ENCODE measurements at places on chromosomes 3 and 15.

GRCh38 chr15:84057714-84058331 is 177.8 kb upstream of the GOLGA6L4 start:
- no peak for DNase-seq

DNA sequence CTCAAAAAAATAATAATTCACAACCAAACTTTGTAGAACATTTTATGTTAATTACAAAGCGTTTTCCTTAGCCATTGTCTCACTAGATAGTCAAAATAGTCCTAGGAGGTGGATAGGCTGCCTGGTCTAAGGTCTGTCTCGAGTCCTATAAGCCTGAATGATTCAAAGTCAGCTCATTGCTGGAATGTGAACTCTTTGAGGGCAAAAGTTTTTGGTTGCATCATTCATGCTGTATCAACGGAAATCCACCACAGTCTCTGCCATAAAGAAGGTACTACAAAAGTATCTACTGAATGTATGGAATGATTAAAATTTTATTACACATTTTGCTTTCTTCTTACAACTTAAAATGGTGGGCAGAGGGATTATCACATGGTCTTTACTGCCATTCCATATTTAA is 387.3 kb upstream of the RARB start:
- DNase-seq: no peak

GRCh38 chr3:108073764-108074431 is 16.9 kb downstream of the CD47 start:
- DNase-seq: no peak

DNA sequence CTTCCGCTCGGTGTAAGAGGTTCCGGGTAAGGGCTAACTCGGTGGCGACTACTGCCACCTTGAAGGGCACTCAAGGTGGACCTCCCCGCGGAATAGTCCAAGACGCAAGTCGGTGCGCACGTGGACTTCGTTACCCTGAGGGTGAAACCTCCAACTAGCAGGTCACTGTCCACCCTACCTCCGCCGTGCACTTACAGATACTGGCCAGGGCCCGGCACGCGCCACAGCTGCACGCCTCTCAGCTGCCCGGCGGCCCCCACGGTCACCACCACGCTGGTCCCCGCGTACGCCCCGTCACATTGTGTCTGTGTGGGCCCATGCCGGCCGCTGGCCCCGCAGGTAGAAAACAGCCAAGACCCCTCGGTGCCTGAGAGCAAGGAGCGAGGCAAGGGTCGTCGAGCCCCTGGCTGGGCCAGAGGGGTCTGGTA is 1.1 kb downstream of the LTK start:
- DNase-seq: no peak

GRCh38 chr3:198030125-198030524 is 70.1 kb downstream of the LMLN start:
- no peak for DNase-seq

- no peak for DNase-seq
Observed at GRCh38 chr3:29141197-29141917, 139.5 kb upstream of the RBMS3 start.

GRCh38 chr15:67195305-67195704 is 59.2 kb downstream of the AAGAB start:
- DNase-seq: no peak

- no peak for DNase-seq
Observed at GRCh38 chr3:99902091-99902490, 84.4 kb downstream of the CMSS1 start.

DNA sequence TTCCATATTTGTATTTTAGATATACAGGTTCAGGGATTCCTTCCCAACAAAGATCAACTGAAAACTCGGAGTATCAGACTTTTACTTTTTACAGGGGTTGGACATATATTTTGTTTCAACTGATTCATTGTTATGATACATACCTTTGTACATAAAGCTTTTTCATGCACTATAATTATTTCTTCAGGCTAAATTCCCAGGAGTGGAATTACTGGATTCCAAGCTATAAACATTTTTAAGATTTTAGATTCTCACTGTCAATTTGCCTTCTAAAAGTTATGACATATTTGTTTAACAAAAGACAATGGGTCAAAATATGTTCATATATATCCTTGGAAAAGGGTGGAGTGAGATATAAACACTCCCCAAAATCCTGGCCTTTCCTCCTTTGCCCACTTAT is 449.0 kb downstream of the PDCD6IP start:
- DNase-seq: no peak

- DNase-seq: no peak
Observed at GRCh38 chr3:47533481-47533880, 20.0 kb upstream of the ELP6 start.

- DNase-seq: no peak
Observed at GRCh38 chr3:14920536-14920935, 26.8 kb upstream of the NR2C2 start.

DNA sequence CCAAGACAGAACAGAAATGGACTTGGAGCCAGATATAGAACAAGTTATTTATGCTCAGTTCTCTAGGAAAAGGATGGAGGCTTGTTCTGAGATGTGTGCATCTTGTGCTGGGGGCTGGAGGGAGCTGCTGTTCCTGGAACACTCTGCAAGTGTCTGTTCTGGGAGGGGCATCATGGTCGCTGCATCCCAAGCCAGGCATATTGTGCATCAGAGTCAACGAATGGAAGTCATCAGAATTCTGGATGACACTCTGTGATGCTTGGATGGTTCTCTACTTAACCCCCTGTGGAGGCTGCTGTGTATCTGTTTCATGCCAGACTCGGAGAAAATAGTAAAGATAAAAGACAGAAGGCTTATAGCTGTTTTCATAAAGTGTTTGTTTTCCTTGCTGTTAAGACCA is 34.7 kb downstream of the RPL22L1 start:
- DNase-seq: no peak

Data from SHP77 treated with DMSO at 0.1 percent for 48 hours (cell line).